ENCODE measurements at places on chromosomes 5 and 9. TPM values are rescaled to one million over a fixed set of nuclear protein-coding genes. Genes with fewer than 3 reads are reported as not detected.

DNA sequence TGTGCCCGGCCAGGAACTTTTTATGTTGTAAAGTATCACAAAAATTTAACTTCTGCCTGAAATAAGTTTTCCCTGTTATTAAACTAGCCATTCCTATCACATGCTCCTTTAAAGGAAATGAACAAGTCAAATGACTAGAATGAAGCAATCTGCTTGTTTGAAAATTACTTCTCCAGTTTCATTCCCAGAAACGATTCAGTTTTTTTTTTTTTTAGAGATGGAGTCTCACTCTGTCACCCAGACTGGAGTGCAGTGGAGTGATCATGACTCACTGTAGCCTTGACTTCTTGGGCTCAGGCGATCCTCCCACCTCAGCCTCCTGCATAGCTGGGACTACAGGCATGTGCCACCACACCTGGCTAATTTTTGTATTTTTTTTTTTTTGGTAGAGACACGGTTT, 13.3 kb upstream of the GNG10 start:
- DNase-seq: no peak

DNA sequence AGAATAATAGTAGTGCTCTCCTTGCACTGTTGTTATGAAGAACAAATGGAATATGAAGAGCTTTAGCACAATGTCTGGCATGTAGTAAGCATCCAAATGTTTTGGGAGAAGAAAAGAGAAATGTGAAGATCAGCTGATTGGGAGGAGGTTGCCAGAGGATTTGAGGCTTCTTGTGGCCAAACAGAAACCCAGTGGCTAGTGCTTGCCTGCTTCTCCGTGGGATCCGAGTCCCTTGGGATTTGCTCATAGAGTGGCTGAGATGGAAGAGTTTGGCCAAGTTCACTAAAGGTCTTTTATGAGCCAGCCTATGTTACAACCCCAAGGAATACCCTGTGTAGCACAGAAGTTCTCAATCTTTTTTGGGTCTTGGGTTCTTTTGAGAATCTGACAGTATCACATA, 86.0 kb downstream of the ANGPTL2 start:
- no peak for DNase-seq

- no peak for DNase-seq
Measured at GRCh38 chr9:76643399-76644117, 120.7 kb upstream of the PCA3 start.

DNA sequence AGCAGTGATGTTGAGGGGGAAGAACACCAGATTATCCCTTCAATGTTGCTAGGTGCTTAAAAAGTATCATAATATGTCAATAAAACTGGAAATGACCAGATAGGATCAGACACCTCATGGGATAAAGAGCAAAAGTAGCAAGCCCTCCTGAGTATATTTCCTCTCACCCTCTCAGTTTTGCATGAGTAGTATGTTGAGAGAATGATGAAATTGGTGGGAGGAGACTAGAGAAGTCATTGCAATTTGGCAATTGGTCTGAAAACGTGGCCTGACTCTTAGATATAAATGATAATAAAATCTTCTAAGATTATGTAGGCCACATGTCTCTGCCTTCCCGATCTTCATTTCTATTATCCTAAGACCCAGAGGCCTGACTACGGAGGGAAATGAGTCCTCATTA, 151.2 kb upstream of the ARRDC3 start:
- no peak for DNase-seq

The IFNA2 gene
- total RNA-seq: not detected

DNA sequence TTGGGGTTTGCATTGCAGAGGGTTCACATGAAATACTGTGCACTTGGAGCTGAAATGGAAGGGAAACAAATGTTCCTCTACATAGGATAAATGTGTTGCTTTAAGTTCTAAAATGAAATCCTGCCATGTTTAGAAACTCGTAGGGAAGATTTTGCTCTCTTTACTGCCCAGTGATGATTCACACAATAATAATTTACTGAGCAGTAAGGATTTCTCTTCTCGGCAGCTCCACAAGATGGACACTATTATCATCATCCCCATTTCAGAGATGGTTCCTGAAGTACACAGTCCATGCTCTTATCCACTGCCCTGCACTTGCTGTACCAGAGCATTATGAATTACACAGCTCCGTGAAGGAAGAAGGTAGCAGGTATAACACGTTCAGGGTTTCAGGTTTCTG, 4.1 kb downstream of the HACD4 start:
- no peak for DNase-seq

GRCh38 chr9:125272697-125273096, 11.1 kb downstream of the GAPVD1 start:
- DNase-seq: no peak

DNA sequence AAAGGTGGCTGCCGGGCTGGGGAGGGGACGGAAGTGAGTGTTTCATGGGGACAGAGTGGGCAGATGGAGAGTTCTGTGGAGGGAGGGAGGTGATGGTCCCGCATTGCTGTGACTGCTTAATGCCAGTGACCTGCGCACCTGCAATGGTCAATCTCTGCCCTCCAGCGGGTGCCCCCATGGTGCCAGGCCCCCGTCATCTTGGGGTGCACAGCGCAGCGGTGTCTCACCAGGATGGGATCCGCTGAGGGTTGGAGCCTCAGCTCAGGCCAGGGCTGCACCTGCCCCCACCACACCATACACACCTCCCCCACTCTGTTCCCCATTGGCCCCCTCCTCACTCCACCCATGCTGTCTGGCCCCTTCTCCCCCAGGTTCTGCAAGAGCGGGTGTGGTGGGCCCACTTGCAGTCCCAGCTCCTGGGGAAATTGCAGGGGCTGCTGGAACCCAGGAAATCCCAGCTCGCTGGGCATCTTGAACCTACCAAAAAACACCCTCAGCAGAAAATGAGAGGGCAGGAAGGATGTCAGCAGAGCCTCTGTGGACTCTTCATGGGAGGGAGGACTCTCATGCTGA, 12.1 kb upstream of the CAMSAP1 start:
- DNase-seq: no peak

GRCh38 chr5:178322736-178323540, 90.3 kb upstream of the PHYKPL start:
- DNase-seq: no peak

The DNM1 gene
- total RNA-seq: 60.5 TPM

GRCh38 chr9:17318821-17319320, 184.0 kb downstream of the CNTLN start:
- DNase-seq: no peak

- DNase-seq: no peak
Measured at GRCh38 chr9:135711391-135711790, 9.4 kb downstream of the KCNT1 start.

DNA sequence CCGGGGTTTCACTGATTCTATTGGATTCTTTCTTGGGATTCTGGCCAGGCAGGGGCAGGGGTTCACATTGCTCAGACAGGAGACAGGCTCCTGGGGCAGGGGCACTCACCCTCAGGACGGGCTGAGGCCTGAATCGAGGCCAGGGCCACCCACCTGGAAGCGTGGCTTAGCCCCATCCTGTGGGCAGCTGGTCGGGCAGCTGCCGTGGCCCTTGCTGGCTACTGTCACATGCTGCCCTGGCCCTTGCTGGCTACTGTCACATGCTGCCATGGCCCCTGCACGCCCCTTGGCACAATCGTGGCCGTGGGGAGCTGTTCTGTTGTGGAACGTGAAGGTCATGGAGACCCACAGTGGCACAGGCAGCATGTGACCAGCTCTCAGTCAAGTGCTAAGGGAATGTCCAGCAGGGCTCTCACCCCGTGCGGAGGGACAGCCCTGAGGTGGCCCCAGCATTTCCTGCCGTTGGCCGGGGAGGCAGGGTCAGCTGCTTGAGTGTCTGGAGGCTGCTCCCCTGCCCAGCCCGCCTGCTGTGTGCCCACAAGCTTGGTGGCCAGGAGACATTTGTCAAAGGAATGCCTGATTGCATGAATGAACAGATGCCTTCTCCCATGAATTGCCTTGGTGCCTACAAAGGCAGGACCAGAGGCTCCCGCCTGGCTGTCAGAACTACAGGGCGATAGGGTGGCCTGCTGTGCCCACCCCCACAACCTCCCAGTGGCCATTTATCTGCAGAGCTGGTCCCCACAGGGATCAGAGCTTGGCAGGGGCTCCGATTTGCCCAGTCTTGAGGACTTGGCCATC, 16.9 kb upstream of the TMEM250 start:
- no peak for DNase-seq

The TENT4A gene
- total RNA-seq: 26.1 TPM

- no peak for DNase-seq
Measured at GRCh38 chr5:107418902-107419301, 251.8 kb downstream of the EFNA5 start.

The PTBP3 gene
- 34.5 TPM for total RNA-seq

DNA sequence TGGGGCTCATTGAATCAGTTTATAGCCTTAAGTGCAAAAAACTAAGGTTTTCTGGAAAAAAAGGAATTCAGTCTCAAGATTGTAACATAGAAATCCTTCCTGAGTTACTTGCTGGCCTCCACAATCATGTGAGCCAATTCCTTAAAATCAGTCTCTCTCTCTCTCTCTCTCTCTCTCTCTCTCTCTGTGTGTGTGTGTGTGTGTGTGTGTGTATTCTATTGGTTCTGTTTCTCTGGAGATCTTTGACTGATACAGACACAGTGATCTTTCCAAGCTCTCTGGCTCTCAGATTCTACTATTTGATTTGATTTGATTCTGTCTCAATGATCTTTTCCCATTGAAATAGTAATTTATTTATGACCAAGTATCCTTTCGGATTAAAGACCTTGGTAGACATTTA, 74.6 kb downstream of the CFAP95 start:
- DNase-seq: no peak

DNA sequence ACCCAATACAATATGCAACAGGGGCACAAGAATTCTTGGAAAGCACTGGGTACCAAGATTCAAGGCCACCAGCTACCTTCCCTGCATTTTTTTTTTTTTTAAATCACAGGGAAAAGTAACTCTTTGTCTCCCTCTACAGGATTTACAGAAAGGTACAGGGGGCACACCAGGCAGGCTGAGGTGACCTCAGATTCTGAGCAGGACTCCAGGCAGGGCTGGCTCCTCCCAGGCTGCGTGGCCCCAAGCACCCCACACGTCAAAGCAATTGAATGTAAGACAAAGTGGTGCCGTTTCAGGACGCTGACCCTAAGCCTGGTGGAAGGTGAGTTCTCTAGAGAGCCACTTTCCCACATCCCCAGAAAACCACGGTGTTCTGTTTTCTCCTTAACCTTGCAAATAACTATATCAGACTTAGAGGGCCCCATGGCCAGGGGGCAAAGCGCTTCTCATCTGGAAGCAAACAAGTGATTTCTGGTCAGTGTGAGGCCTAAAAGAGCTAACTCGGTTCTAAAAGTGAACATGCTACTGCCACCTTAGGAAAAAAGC, 222.6 kb downstream of the ROR2 start:
- DNase-seq: no peak

The ENHO gene
- total RNA-seq: not detected

- DNase-seq: no peak
Measured at GRCh38 chr9:75531588-75531987, 358.9 kb upstream of the PCSK5 start.

DNA sequence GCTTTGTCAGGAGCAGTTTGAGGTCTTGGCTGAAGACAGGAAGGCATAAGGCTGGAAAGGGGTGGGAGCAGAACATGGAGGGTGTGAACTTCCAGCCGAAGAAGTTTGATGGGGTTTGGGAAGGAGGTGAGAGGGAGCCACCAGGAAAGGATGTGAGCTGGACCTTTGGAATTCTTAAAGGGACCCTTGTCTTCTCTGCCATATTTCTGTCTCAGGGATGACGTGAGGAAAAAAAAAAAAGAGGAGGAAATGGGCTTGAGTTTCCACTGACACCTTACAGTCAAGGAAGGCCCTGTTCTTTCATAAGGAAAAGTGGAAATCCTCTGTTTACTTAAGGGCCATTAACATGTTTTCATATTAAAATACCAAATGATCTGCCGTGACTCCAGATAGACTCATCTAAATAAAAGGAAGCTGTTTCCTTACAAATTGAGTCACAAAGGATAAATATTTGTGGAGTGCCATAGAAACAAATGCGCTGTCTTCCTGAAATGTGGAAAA, 132.1 kb downstream of the PALM2AKAP2 start:
- no peak for DNase-seq

The DNAI1 gene
- total RNA-seq: not detected

GRCh38 chr9:129177443-129177790, 644 bp downstream of the IER5L start:
- no peak for DNase-seq

The OLFM1 gene
- total RNA-seq: 25.2 TPM

GRCh38 chr5:113902917-113903660, 389.6 kb downstream of the YTHDC2 start:
- no peak for DNase-seq

The IFNA21 gene
- total RNA-seq: not detected

DNA sequence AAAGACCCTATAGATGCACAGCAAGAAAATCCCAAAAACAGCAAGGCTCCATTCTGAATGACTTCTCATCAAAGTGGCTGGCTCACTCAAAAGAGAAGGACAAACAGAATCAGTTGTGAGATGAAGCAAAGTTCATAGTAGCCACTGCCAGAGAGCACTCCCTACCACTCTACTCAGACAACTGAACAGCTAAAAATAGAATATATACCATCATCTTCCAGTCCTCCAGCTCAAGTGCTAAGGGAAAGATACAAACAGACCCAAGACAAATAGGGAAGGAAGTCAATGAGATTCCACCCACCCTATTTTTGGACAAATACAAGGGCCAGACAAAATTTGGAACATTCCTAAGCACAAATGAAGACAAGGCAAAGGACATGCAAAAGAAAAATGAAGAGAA, 20.6 kb downstream of the GNAQ start:
- no peak for DNase-seq

GRCh38 chr5:145579301-145579700, 255.8 kb downstream of the PRELID2 start:
- no peak for DNase-seq

- DNase-seq: no peak
Measured at GRCh38 chr9:70421272-70422180, 7.1 kb upstream of the KLF9 start.

GRCh38 chr5:15266841-15267240, 233.1 kb upstream of the FBXL7 start:
- DNase-seq: no peak

GRCh38 chr5:4370218-4370617, 769.9 kb upstream of the ADAMTS16 start:
- DNase-seq: no peak

The SMC5 gene
- total RNA-seq: 32.2 TPM

DNA sequence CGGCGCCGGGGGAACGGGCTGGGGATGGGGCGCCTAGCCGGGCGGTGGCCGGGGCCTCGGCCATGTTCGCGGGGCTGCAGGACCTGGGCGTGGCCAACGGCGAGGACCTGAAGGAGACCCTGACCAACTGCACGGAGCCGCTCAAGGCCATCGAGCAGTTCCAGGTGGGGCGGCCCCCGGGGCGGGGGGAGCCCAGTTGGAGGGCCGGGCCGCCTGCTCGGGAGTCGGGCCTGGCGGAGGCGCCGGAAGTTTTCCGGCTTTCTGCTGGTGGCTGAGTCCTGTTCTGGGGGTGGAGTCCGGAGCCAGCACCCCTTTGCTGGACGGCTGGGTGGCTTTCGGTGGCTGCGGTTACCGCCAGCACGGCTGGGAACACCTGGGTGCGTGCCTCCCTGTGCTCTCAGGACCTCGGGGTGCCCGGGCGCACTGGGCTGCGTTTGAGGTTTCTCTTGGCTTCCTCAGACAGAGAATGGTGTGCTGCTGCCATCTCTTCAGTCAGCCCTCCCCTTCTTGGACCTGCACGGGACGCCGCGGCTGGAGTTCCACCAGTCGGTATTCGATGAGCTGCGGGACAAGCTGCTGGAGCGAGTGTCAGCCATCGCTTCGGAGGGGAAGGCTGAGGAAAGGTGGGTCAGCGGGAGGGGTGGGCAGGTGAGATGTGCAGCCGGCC, 454 bp downstream of the NELFB start:
- DNase-seq: no peak

- DNase-seq: no peak
Measured at GRCh38 chr5:124623265-124623664, 123.2 kb downstream of the ZNF608 start.

All from omental fat pad (tissue), 4 donors.